ENCODE measurements at places on chromosomes 13 and 19. TPM values are rescaled to one million over a fixed set of nuclear protein-coding genes. Genes with fewer than 3 reads are reported as not detected.

Gene ZNF490
- 15.6 TPM for total RNA-seq

Gene LRG1
- total RNA-seq: 16.2 TPM

GRCh38 chr19:55461974-55462626 lies 658 bp upstream of the ISOC2 start:
- no peak for DNase-seq

Gene DYRK1B
- total RNA-seq: 35.8 TPM

DNA sequence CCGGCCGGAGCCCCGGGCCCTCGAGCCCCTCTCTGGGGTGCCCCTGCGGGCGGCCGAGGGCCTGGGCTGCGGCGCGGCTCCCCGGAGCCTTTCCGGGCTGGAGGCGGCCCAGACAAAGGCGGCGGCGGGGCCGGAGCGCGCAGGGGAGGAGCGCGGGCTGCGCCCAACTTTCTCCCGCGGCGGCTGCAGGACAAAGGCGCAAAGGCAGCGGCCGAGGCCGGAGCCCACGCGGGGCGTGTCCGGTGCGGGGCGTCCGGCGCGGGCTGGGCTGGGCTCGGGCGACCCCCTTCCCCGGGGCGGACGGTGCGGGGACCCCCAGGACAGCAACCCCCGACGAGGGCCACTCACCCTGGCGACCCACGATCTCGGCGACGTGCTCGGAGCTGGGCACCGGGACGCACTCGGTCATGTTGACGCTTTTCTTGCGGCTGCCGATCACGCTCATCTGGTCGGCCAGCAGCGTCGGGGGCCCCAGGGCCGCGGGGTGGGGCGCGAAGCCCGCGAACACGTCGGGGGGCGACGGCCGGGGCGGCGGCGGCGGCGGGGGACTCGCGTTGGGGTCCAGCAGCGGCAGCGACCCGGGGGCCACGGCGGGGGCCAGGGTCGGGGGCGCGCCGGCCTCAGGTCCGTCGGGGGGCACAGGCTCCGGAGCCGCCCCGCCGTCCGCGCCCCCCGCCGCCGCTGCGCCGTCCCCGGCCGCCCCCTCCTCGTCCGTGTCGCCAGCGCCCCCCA lies 843 bp downstream of the MEX3D start:
- no peak for DNase-seq

Gene SIGLEC6
- total RNA-seq: 5.1 TPM

GRCh38 chr19:34925278-34925855 lies 1.3 kb upstream of the ZNF30 start:
- DNase-seq: no peak

GRCh38 chr13:29396446-29396845 lies 199.0 kb downstream of the SLC7A1 start:
- no peak for DNase-seq

Gene KCNN4
- total RNA-seq: 10.5 TPM

DNA sequence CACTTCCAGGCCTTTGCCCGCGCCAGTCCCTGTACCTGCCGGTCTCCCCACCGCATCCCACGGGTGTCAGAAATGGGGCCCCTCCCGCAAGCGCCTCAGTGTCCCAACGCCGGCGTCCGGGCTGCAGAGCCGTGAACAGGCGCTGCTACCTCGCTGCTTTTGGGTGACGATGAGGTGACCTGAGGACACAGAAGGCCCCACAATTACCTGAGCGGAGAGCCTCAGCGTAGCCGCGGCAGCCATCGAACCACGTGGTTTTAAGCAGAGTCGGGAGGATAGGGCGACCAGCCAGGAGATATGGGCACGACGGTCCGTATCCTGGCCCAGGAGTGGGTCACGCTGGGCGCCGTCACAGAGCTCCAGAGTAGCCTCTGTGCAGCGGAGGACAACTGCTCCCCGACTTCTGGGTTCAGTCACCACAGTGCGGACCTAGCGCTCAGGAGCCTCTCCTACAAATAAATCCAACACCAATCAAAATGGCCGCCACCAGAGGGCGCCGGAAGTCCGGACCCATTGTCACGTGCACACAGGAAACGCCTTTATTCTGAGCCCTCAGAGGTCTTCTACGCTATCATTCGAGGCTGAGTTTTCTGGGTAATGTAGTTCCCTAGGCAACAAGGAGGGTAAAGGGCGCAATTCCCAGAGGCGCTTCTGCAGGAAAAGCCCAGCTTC lies at the start of gene ZNF814:
ZNF814 (minus strand) TSS at position 478 of the 672 bp plus-strand sequence; CDS start at position 243, 235 bp downstream.
- DNase-seq: peak; percentile 93

DNA sequence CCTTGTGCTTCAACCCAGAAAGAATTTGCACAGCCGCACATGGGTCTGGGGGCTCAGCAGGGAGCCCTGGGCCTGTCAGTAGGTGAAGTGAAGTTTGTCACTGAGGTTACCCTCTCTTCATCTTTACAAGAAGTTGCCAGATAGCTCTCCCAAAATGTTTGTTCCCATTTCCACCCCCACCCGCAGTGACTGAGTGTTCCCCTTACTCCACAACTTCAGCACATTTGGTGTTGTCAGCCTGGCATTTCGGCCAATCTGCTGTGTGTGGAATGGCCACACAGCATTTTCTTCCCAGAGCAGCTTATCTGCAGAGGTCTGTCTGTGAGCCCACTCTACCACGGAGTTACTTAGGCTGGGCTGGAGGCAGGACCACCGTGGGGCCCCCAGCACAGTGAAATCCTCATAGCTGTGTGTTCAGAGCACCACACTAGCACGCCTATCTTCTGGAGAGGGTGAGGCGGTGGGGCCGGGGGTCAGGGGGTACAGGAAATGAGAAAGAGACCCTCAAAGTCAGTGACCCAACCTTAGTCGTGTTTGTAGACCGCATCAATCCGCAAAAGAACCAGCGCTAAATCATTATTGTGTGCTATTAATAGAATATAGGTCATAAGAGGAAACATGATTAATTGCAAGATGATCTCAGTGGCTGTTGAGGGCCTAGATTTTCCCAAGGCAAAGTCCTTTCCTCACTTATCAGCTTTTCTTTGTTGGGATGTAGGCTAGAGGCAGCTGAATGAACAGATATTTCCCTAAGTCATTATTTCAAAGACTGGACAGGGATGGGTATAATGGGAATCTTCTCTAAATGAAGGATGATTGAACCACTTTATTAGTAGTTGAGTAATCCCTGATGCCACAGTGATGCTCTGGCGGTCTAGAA lies 116.0 kb downstream of the SIPA1L3 start:
- no peak for DNase-seq

GRCh38 chr19:45195764-45196163 lies 17.2 kb downstream of the BLOC1S3 start:
- no peak for DNase-seq

DNA sequence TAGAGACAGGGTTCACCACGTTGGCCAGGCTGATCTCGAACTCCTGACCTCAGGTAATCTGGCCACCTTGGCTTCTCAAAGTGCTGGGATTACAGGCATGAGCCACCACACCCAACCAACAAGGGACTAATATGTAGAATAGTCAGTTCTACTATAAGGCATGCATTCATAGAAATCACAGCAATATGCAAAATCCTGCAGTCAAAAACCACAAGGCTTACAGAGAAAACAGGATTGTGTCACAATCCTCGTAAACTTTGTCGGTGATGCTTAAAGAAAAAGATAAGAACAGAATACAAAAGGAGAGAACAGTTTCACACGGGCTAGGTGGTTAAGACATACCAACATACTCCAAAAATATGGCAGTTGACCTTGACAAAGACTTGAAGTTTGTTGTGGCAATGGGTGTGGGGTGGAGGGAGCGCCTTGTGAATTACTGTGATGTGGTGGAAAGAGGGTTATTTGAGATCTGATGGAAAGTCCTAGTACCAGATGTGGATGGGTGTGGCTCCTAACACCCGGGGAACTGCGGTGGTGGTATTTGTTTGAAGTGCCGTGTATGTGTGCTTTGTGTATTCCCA lies 12.4 kb downstream of the NOSIP start:
- DNase-seq: no peak

GRCh38 chr19:6533746-6534418 lies 3.1 kb downstream of the TNFSF9 start:
- no peak for DNase-seq

GRCh38 chr19:8441725-8442544 lies 2.8 kb upstream of the HNRNPM start:
- DNase-seq: no peak

Gene MATK
- total RNA-seq: 4.7 TPM

- DNase-seq: no peak
These were observed 273.6 kb downstream of the DCT start for GRCh38 chr13:94205896-94206295.

DNA sequence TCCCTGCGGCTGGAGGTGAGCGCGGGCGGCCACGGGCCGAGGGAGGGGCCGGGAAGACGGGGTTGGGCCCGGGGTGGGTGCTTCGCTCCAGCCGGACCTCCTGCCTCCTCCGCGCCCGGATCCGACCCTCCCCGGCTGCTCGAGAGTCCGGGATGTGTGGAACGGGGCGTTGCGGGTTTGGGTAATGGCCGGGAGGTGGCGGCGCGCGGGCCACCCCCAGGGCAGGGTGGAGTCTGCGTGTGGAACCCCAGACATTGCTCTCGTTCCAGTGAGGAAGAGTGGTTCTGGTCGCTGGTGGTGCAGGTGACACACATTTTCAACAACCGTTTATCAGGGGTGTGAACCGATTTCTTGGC lies 38.8 kb downstream of the ARHGEF7 start:
- no peak for DNase-seq

DNA sequence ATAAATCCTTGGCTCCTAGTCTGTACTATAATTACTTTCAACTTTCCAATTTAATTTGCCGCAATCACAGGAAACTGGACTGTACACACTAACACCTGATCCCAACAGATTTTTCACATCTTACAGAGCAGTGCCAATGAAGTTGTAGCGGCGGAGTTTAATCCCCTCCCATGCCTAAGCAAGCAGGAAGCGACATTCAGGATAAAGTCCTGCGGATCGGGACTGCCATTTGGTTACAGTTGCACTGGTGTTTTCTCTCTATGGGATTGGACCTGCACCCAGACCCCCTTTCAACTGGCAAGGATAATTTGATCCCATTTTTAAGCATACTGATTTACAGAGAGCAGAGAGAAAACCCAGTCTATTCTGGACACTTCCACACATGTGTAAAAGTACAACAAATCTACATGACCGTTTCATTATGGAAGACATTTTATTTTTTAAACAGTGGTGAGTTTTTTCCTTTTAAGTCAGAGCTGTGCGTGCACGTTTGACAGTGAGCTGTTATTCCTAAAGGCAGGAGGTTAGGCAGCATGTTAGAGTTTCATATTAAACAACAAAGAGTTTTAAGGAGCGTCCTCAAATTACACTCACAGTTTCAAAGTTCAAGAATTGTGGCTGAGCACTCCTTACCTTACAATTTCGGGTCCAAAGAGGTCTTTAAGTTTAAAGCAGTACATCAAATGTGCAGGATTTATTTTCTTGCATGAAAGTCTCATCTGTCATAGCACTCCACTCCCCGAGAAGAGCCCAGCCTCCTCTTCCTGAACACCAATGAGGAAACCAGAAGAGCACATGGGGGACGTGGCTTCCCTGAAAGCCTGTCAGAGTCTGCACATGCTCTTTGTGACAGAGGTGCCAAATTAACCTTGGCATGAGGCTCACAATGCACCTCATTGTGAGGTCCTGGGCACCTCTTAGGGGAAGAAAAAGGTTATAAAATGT lies 141.6 kb upstream of the RFC3 start:
- peak; percentile 49 for DNase-seq

GRCh38 chr13:103004661-103005345 lies 61.4 kb downstream of the SLC10A2 start:
- DNase-seq: no peak

Gene EBI3
- total RNA-seq: 5.6 TPM

DNA sequence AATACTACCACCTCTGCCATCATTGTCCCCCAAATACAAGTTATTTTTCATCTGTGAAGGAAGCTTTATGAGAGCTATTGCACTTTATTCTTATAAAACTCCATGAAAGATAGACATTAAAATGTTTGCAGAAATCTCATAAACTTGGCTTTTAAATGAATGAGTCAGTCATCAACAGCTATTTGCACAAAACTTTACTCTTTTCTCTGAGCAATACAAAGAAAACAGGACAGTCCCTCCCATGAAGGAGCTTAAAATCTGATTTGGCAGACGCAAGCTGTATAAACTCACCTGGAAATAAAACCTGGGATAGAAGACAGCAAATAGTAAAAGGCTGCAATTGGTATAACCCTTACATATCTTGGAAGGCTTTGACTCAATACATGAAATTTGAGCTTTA lies 16.6 kb upstream of the RCBTB1 start:
- DNase-seq: no peak

- no peak for DNase-seq
These were observed 100.6 kb downstream of the TNFRSF19 start for GRCh38 chr13:23670793-23671192.

- DNase-seq: no peak
These were observed 6.6 kb downstream of the C13orf46 start for GRCh38 chr13:113967206-113967720.

DNA sequence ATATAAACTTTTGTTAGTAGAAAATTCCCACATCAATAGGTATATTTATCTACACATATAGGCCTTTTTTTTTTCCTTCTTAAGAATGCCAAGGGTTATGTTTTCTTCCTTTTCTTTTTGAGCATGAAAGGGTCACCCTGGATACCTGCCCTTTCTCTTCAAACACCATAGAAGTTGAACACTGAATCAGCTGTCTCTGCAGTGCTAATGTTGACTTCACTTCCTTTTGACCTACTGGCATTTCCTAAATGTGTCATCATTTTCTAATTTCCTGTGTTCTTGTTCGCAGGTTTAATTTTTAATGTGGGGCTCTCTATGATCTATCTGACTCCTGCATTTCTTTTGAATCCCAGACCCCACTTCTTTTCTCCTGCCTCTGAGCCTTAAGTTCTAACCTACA lies 532.0 kb downstream of the GPC6 start:
- DNase-seq: no peak

Gene ZNF135
- total RNA-seq: 11.1 TPM

GRCh38 chr13:102968572-102969228 lies 97.5 kb downstream of the SLC10A2 start:
- no peak for DNase-seq

Gene CRX
- total RNA-seq: not detected

DNA sequence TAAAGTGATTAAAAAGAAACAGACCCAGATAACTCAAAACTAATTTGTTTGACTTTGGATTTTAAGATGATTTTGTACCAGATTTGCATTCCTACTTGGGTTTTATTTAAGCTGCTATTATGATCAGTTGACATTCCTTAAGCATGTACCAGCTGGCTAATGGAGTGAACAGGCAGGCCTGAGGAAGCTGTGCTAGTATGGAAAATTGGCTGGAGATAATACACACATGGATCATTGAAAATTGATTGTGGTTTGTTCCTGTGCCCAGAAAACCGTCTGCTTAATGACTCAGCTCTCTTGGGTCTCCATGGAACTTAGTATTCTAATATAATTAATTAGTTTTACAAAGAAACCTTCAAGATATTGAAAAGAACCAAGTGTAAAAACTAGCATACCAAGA lies 22.6 kb downstream of the POLR1D start:
- DNase-seq: peak; percentile 54

GRCh38 chr19:12912571-12912970 lies 6.5 kb downstream of the SYCE2 start:
- DNase-seq: no peak

Gene CYP2A7
- total RNA-seq: 0.72 TPM

GRCh38 chr13:85551012-85551411 lies 248.2 kb downstream of the SLITRK6 start:
- DNase-seq: no peak

- DNase-seq: peak; percentile 80
These were observed 3.4 kb downstream of the BBC3 start for GRCh38 chr19:47227352-47228167.

Data from mucosa of gallbladder (tissue), 1 donor.